ENCODE measurements at places on chromosomes 16 and 17.
A peak's percentile ranks its signal among the peaks of the same experiment; 100 is the strongest.

GRCh38 chr16:19874851-19875546 is 9.6 kb downstream of the GPRC5B start:
- no peak for DNase-seq

DNA sequence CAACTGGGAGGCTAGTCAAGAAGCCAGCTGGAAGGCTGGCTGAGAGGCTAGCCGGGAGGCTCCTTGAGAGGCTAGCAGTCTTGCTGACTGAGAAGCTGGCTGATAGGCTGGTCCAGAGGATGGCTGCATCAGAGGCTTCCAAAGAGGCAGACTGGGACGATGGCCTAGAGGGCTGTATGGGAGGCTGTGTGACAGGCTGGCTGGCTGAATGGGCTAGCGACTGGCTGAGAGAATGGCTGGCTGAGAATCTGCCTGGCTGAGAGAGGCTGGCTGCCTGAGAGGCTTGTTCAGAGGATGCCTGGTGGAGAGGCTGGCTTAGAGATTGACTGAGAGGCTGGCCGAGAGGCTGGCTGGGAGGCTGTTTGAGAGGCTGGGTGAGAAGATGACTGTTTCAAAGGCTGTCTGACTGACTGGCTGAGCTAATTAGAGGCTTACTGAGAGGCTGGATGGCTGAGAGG is 34.8 kb upstream of the ACSM2B start:
- DNase-seq, result no peak

GRCh38 chr16:88976366-88977017 is 515 bp downstream of the CBFA2T3 start:
- DNase-seq, result no peak

DNA sequence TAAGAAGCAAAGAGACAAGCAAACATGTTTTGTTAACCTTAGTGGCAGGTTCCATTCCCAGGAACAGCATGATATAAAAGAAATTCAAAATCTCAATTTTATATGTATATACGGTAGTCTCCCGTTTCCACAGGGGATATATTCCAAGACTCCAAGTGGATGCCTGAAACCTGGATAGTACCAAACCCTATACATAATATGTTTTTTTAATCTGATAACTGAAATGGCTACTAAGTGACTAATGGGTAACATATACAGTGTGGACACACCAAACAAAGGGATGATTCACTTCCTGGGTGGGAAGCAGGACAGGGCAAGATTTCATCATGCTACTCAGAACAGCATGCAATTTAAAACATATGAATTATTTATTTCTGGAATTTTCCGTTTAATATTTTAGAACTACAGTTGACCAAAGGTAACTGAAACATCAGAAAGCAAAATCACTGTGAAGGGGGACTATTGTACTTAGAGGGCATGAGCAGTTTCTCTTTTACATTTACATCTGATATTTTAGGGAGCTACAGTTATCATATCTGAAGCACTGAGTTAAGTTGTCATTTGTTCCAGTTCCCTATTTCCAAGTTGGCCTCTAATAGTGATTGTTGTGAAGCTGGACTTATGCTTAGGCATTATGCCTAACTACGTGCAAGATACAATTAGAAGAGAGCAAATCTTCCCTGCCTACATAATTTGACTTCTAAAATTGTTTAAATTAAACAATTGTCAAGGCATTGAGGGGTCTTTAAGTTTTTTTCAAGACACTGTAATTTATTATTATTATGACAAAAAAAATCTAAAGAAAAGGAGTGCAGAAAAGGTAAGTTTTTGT is 34.1 kb upstream of the ABCA6 start:
- DNase-seq, result no peak

- no peak for DNase-seq
Measured at GRCh38 chr17:82816358-82816757, 23.5 kb downstream of the ZNF750 start.

DNA sequence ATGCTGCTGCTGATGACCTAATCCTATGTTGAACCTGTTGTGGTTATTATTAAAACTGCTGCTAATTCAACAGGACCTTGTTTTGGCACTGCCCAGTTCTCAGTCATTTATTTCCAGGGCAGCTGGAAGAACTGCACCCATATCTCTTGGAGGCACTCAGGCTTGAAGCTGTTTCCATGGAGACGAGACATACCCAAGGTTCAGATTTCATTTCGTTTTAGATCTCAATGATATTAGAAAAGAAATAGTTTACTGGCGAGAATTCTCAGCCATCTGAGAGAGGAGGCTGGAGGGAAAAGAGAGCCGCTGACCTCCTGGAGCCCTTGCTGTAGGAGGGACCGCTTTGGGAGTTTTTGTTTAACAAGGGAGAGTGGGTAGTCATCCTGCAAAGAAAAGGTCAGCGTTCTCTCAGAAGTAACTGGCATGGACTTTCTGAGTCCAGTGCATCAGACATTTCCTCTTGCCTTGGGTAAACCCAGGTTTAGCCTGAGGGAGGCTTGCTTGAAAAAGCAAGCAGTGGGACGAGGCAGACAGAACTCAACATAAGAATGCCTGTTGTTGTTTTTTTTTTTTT is 75.4 kb downstream of the YPEL2 start:
- no peak for DNase-seq

GRCh38 chr16:15704545-15704987 is 54.5 kb downstream of the NDE1 start:
- peak; percentile 44 for DNase-seq

DNA sequence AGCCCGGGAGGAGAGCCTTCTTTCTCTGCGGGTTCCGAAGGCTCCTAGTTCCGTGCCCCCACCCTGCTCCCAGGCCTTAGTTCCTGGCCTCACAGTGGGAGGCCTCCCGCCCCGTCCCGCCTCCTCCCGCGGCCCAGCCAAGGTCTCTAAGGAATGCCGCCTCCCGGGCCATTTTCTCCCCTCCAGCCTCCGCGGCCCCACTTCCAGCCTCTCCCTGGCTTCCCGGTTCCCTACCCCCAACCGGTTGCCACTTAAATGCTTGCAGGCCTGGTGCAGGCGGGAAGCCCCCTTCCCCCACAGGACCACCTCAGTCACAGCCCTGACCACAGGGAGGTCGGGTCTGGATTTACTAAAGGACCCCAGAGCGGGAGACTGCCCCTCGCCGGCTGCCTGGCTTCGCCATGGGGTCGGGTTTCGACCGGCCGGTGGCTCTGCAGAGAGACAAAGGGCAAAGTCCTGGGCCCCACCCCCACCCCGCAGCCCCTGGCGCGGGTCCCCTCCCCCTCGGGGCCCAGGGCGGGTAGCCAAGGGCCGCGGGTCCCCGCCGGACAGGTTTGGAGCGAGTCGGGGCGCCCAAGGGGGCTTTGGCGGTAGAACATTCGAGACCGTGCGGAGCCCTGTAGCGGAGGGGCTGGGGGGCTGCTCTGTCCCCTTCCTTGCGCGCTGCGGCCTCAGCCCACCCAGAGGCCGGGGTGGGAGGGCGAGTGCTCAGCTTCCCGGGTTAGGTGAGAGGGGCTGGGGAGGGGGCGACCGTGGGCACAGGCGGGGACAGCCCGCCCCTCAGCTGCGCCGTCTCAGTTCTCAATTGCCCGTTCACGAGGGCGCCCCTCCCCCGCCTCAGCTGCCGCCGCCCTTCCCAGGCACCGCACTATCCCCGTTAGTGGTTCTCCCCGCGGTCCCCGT is 16.4 kb downstream of the IGF2BP1 start:
- no peak for DNase-seq

DNA sequence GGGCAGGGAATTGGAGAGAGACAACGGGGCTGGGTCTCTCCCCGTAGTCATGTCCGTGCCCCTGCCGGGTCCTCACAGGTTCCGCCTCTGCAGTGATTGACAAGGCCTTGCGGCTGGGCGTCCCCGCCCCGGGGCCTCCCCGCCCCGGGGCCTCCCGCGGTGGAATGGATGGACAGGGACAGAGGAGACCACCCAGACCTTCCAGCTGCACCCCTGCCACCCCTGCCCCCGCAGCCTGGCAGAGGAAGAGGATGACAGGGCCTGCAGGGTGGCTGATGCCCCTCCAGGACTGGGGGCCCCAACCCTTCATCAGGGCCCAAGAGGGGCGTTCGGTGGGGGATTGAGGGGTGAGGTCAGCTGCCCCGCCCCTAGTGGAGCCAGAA is 216.4 kb upstream of the CIBAR2 start:
- no peak for DNase-seq

GRCh38 chr16:78155791-78156345 is 56.4 kb downstream of the WWOX start:
- DNase-seq, result no peak
